ENCODE measurements at places on chromosomes 2 and 18. TPM values are rescaled to one million over a fixed set of nuclear protein-coding genes. Genes with fewer than 3 reads are reported as not detected.
A peak's percentile ranks its signal among the peaks of the same experiment; 100 is the strongest.

LRP2 gene
- total RNA-seq: not detected

WDR12 gene
- total RNA-seq: 28.6 TPM

MYO1B gene
- total RNA-seq: 17.3 TPM

ARL6IP6 gene
- 16.6 TPM for total RNA-seq

PNPT1 gene
- 12.4 TPM for total RNA-seq

ZNF407 gene
- total RNA-seq: 24.0 TPM

DNA sequence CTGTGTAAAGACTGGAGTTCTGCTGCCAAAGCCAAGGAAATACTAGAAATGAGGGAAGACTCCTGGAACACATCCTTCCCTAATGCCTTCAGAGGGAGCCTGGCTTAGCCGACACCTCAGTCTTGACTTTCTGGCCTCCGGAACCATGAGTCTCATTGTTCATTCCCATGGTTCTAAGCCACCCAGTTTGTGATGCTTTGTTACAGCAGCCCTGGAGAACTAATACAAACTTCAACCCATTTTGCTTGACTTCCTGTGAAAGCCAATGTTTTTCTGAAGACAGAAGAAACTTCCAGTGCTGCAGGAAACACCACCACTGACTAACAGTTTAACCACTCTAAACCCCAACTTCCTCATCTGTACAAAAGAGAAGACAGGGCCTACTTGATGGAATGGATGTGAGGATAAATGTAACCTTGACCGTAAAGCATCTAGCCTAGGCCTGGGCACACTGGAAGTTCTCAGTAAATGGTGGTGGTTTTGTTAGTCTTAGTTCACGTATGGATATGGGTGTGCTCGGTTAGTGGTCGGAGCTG, 85.9 kb upstream of the RFX8 start:
- DNase-seq: no peak

DNA sequence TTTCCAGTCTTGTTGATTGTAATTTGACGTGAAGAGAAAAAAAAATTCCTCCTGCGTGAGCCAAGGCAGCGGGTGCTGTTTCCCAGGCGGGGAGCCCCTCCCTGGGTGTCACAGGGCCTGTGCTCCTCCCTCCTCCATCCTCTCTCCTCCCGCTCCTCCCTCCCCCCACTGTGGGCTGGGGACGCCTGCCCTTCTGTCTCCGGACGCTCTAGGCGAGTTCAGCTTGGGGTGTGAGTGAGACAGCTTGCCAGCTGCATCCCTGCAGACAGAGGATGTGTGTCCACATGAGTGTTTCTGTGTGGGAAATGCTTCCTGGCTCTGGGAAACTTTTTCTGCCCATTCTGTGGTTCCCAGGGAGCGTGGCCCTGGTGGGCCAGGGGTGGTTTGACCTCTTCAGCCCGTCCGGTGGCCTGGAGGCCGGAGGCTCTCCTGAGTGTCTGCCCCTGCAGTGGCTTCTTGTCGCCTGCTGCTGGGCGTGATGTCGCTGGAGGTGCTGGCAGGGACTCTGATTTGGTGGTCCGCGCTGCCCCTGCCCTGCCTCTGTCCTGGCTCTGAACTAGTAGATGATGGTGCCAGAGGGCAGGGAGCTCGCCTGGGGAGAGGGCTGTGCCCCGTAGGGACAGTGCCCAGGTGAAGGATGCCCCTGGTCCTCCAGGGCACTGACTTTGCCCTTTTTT, 96.4 kb downstream of the USP40 start:
- peak; percentile 54 for DNase-seq

GRCh38 chr2:112831946-112832840, 4.4 kb downstream of the IL1B start:
- no peak for DNase-seq

GRCh38 chr18:50128506-50129271, 66.3 kb downstream of the MYO5B start:
- DNase-seq: no peak

DNA sequence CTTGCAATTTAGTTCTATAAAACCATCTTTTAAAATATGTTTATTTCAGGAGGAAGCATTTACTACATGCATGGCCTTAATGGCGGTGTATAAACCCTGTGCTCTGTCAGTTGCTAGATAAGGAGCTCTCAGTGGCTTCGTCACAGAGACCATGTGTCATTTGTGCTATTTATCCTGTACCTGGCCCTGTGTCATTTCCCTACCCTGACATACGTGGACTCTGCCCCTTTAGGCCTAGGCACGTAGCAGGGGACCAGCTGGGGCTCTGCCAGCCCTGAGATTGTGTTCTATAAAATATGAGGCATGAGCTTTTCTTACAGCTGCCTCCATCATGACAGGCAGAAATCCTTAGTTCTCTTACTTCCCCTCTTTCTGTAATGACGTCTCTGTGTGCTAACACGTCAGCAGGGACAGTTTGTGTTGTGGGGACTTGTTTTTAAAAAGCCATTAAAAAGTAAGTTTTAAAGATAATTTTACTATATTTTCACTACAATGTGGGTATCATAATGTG, 88.0 kb downstream of the ITGB1BP1 start:
- DNase-seq: peak; percentile 89

DNA sequence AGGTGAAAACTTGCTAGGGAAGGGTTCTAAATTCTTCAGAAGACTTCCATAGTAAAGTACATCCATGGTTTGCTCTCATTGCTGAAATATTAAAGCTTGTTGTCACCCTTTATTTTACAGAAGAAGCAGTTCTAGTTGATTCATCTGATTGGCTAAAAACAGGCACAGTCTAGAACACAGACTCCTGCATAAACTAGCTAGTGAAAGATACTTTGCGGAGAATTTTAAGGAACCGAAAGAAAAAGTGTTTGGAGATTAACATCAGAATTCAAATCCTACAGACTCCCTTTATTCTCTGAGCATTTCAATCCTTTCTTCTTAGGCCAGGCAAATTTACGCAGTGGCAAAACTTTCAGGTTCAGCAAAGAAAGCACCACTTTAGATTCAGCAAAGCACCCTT, 1076.5 kb upstream of the ZEB2 start:
- no peak for DNase-seq

GRCh38 chr2:237885111-237885930, 25.9 kb downstream of the RAMP1 start:
- DNase-seq: peak; percentile 44

DNA sequence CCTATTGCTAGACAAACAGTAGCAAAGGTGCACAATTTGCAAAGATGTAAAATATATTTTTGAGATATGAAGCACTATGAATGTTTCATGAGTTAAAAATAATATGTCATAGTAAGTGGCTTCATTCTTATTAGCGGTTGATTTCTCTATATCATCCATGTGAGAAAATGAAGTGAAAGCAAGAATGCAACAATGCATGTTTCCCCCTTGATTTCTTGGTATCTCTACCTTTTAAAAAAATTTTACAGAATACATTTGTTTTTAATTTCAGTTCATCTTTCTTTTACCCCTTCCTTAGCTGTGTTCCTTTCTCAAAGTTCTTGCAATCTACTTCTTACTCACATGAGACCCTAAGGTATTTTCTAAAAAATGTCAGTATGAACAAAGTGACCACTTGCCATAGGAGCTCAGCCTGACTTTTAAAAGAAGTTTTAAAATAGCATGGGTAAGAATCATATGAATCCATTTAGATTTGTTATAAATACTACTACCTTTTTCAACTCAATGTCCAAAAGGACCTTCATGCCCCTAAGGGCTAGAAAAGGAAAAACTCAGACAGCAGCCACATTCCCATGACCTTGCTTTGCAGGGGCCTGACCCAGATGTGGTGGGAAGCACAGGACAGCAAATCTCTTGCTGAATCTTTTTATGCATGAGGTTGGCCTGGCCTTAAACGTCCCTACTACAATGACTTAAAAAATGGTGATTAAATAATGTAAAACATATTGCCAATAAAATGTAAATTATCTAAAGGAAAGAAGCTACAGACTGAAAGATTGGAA, 14.8 kb upstream of the SLC38A11 start:
- no peak for DNase-seq

GRCh38 chr2:70145851-70146739, 44.7 kb downstream of the C2orf42 start:
- no peak for DNase-seq

GRCh38 chr2:239065962-239066361, 218.1 kb downstream of the TWIST2 start:
- DNase-seq: no peak

GRCh38 chr2:150626934-150627411, 139.5 kb upstream of the RND3 start:
- DNase-seq: no peak

GRCh38 chr2:159933727-159934049, 128.7 kb downstream of the PLA2R1 start:
- DNase-seq: no peak

GRCh38 chr18:48832938-48833700, 117.6 kb downstream of the SMAD7 start:
- DNase-seq: peak; percentile 72

GRCh38 chr2:236748801-236749200, 179.2 kb downstream of the ACKR3 start:
- no peak for DNase-seq

DNA sequence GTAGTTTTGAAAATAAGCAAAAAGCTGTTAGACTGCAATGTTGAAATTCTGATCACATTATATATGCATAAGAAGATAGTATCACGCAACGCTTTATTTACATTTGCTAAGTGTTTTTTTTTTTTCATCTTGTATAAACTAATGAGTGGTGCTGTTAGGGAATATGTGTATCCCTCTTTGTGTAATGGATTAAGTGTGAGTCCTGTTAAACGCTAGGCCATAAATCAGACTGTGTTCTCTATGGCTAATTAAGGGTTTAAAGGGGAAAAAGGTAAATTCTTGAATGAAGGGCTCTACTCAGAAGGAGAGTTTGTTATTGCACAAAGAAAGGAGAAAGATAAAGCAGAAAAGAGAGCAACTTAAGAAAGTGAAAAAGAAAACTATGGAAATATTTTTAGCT, 4.8 kb upstream of the ASXL3 start:
- no peak for DNase-seq

- DNase-seq: no peak
Observed at GRCh38 chr2:85917887-85918795, 29.4 kb upstream of the ST3GAL5 start.

- no peak for DNase-seq
Observed at GRCh38 chr2:144117086-144117485, 402.8 kb downstream of the ZEB2 start.
